Osteocyte (in vitro differentiated cells): ENCODE measurements at places on chromosomes 12 and 14. TPM values are rescaled to one million over a fixed set of nuclear protein-coding genes. Genes with fewer than 3 reads are reported as not detected.
A peak's percentile ranks its signal among the peaks of the same experiment; 100 is the strongest.

GRCh38 chr12:92810370-92810769 lies 107.6 kb downstream of the PLEKHG7 start:
- no peak for DNase-seq

GLI1 gene
- 3.5 and 7.7 TPM in 2 replicates for total RNA-seq

DNA sequence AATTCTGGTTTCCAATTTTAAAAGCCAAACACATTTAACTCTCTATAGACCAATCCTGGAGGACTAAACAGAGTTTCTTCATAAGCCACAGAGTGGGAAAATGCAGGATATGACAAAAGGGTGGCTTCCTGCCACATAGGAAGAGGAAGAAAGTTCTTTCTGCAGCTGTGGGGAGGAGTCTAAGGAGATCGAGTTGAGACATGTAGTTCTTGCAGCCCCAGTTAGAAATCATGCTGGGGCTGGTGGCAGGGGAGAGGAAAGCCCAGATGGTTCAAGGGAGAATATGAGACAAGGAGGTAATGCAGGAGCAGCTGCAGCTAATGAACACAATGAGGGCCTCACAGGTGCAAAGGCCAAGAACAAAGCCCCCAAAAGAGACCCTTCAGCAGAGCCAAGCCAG lies 85.0 kb upstream of the ARID2 start:
- no peak for DNase-seq

DNA sequence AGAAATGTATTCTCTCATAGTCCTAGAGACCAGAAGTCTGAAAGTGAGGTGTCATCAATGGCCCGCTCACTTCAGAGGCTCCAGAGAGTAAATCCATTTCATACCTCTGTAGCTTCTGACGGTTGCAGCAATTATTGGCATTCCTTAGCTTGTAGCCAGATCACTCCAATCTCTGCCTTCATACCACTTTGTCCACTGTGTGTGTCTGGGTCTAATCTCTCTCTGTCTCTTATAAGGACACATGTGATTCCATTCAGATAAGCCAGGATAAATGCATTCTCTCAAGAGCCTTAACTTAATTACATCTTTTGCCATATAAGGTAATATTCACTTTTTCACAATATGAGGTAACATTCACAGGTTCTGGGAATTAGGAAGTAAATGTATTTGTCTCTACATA lies 365.7 kb downstream of the GXYLT1 start:
- no peak for DNase-seq

GRCh38 chr14:63800083-63800482 lies 52.7 kb upstream of the SYNE2 start:
- no peak for DNase-seq

FGD4 gene
- total RNA-seq, result 7.6 and 8.0 TPM in 2 replicates

SPTSSA gene
- total RNA-seq, result 17.8 and 18.6 TPM in 2 replicates

GRCh38 chr12:117035287-117035686 lies 63.9 kb downstream of the TESC start:
- DNase-seq, result no peak

DNA sequence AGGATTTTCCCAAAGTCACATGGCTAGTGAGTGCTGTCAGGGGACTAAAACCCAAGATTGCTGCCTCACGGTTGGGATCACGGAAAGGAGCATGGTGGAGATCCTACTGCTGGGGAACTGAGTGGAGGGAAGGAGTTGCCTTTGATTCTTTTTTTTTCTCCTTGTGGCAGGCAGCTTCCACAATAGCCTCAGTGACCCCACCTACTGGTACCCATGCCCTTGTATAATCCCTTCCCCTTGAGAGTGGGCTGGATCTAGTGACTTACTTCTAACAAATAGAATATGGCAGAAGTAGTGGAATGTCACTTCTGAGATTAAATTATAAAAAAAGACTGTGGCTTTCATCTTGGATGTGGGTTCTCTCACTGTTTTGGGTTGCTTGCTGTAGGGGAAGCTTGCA lies 135.7 kb downstream of the DICER1 start:
- DNase-seq, result no peak

MANSC4 gene
- total RNA-seq, result not detected in 2 replicates

KSR2 gene
- not detected in 2 replicates for total RNA-seq

GRCh38 chr14:21256539-21257393 lies 12.5 kb downstream of the HNRNPC start:
- DNase-seq, result no peak

DNA sequence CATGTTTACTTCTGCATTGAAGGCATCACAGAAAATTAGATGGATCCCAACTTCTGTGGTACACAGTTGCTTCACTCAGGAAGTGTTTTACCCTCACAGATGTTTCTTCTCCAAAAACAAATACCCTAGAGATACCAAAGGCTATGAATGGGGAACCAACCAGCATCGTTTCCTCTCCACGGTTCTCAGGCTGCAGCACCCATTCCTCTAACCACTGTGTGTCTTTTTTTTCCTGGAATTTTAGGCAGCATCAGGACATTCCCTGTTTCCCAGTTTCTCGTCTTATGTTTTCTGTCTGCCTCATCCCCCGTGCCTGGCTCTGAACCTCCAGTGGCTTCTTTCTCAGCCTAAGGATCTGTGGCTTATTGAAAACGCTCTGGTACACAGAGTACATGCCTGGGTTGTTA lies 72.0 kb upstream of the TBX5 start:
- DNase-seq, result no peak

DNA sequence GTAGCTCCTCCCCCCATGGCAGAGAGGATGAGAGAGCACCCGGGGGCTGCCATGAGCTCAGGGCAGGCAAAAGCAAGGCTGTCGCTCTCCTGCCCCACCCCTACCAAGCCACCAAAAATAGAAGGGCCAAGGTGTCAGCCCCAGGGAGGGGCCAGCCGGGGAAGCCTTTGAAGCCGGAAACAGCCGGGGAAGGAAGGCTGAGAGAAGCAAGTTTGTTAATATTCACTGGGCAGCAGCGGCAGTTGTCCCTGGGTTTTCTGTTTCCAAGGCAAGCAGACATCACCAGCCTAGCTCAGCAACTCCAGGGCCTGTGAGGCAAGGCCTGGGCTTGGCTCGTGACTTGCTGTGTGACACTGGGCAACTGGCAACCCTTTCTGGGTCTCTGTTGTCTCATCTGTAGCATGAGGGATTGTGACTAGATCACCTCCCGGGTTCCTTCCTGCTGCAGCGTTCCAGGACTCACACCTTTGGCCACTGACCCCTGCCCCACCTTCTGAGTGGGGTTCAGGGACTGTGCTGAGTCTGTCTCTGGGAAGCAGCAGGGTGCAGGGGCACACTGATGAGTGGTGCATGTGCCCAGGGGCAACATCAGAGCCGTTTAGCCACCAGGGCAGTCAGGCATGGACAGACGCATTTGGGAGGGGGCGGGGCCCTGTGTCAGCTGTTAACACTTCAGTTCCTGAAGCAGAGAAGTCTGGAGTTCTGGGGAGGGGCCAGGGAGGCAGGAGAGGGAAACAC lies 24.3 kb downstream of the SYNDIG1L start:
- DNase-seq, result no peak

FAIM2 gene
- total RNA-seq, result 1.4 and 1.5 TPM in 2 replicates

PLD4 gene
- total RNA-seq, result 0.05 and 0.18 TPM in 2 replicates

OTOGL gene
- total RNA-seq, result 0.19 and 0.21 TPM in 2 replicates

TMEM253 gene
- total RNA-seq, result 1.2 TPM in 2 replicates

- DNase-seq, result peak; percentile 90
Observed at GRCh38 chr14:60723907-60724618, at the start of gene SIX4. Gene SIX4 (minus strand): TSS chr14:60724351. CDS start chr14:60724074, 277 bp downstream.

HCAR1 gene
- total RNA-seq, result 0.21 and 0.37 TPM in 2 replicates

GRCh38 chr12:22353615-22354325 lies 19.3 kb upstream of the ST8SIA1 start:
- DNase-seq, result no peak

TMEM63C gene
- total RNA-seq, result 0.11 and 0.39 TPM in 2 replicates

DNA sequence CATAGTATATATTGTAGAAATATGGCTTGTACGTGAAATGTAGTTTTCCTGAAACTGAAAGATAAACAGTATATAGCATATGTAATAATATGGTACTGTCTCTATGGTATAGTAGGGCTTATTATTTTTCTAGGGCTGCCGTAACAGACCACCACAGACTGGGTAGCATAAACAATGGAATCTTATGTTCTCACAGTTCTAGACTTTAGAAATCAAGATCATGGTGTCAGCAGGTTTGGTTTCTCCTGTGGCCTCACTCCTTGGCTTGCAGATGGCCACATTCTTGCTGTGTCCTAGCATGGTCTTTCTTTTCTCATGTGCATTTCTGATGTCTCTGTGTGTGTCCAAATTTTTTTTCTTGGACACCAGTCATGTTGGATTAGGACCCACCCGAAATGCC lies 155.8 kb downstream of the TMTC2 start:
- no peak for DNase-seq

DNA sequence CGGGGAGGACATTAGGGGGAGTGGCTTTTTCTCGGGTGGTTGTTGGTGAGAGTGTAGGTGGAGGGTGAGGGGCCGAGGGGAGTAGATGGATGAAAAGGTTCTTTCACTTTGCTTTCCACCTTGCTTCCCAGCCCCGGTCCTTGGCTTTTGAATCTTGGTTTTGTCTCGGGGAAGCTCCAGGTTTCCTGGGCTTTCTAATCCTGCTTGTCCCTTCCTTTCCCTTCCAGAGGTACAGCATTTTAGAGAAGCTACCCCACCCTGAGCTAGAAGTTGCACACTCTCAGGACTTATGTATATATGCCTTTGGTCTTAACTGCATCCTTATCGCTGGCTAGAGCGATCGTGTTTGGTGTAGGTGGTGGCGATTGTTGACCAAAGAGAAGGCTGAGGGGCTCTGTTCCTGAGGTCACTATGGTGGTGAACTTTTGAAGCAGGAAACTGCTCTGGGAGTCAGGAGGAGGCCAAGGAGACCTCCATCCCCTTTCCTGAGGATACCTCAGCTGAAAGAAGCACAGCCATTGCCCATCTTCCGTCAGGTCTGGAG lies 862 bp downstream of the PIP4K2C start:
- DNase-seq, result no peak

- DNase-seq, result no peak
Observed at GRCh38 chr12:9883175-9883574, 1.9 kb downstream of the KLRF2 start.

- no peak for DNase-seq
Observed at GRCh38 chr14:35304812-35305462, 12.8 kb downstream of the PSMA6 start.

EID3 gene
- 2.8 and 3.7 TPM in 2 replicates for total RNA-seq

DNA sequence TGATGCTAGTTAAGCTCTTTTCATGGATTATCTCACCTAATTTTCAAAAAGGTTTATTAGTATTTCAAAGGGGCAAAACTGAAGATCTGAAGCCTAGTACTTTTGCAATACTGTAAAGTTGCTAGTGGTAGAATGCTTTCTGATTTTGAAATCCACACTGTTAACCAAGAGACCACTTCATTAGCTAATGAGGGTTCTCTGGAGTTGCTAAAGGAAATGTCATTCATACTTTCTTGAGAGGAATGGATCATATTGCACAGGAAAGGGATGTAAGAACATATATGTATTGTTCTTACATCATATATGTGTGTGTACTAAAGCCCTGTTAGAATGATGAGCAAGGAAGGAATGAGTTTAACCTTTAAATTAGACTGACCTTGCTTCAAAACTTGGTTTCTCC lies 39.0 kb upstream of the LDHB start:
- no peak for DNase-seq

- DNase-seq, result no peak
Observed at GRCh38 chr14:24232645-24233537, at the start of gene GMPR2. Gene GMPR2 (plus strand): TSS chr14:24232929. CDS start chr14:24233254, 325 bp downstream.

DNA sequence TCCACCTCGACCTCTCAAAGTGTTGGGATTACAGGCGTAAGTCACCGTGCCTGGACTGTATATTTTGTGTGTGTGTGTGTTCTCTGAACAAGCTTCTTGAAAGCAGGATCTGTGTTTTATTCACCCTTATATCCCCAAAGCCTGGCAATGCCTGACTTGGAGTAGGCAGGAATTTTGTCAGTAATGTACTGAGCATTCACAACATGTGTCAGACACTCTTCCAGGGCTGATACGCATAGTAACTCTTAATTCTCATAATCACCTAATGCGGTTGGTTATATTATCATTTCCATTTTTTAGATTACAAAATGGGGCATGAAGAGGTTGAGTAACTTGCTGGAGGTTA lies 50.4 kb upstream of the PLEKHG3 start:
- DNase-seq, result no peak

DNA sequence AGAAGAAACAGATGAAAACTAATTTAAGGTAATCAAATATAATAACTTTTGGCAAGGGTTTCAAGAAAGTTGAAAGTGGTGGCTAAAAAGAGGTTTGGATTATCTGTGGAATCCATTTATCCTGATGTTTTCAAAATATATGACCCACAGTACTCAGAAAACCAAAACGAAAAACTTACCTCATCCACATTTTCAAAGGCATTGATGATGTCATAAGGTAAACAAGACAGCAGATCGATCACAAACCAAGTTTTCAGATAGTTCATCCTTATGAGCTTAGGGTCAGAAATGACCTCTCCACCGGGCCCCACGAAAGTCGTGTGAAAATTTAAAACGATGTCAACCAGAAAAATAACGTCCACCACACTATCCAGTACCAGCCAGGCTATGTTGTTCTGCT lies 64.6 kb downstream of the KCNH5 start:
- no peak for DNase-seq

C12orf60 gene
- 0.84 and 1.2 TPM in 2 replicates for total RNA-seq

DNA sequence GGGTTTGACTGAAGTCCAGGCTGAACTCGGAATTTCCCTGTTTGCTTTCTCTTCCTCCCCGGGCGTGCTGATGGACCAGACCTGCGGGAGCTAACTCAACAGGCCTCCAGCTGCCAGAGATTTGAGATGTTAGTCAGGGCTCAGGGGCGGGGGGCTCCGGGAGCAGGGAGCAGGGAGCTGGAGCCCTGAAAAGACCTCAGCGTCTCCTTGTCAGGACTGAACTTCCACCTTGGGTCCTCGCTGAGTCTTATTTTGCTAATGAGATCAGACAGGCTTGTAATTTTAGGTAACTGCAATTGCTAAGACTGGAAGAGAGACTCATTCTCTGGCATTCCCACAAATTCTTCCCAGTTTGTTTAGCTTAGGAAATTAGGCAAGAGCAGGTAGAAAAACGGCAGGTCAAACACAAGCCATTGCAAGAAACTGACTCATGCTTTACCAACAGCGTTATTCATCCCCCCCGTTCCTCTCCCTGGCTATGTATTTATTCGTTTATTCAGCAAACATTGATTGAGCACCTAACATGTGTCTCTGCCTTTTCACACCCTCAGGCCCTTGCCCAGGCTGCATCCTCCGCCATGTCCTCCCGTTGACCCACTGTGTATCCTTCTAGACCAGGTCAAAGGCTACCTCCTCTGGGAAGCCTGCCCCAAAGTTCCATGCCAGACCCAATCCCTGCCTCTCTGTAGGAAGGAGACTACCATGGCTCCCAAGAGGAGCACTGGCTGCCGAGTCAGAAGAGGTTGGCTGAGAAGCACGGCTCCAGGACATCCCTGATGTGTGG lies 80.4 kb upstream of the DIO3 start:
- DNase-seq, result peak; percentile 62

- no peak for DNase-seq
Observed at GRCh38 chr14:99671235-99672224, 12.6 kb upstream of the CYP46A1 start.

- no peak for DNase-seq
Observed at GRCh38 chr12:46224386-46224785, 44.5 kb downstream of the SLC38A1 start.

DNA sequence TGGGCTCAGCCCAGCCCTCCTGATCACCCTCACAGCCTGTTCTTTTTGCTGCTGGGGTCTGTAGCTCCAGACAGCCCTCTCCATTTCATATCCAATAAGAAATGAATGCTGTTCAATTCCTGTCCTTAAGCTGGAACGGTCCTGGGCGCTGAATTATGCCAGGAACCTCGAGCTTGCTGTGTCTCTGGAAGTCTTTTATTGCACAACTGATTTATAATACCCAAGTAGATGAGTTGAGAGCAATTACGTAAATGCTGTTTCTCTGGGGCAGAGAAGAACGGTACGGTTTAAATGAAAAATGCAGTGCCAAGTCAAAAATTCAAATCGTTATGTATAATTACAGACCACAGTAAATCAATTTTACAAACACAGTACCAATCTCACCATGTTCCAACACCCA lies 161.0 kb downstream of the SAMD4A start:
- no peak for DNase-seq

MYRFL gene
- 0.13 TPM in 1 of 2 replicates, not detected in the other for total RNA-seq

IRF9 gene
- total RNA-seq, result 58.9 and 62.5 TPM in 2 replicates
